Cerebellum (tissue), 4 donors: ENCODE measurements at places on chromosomes 7 and 10. TPM values are rescaled to one million over a fixed set of nuclear protein-coding genes. Genes with fewer than 3 reads are reported as not detected.

DNA sequence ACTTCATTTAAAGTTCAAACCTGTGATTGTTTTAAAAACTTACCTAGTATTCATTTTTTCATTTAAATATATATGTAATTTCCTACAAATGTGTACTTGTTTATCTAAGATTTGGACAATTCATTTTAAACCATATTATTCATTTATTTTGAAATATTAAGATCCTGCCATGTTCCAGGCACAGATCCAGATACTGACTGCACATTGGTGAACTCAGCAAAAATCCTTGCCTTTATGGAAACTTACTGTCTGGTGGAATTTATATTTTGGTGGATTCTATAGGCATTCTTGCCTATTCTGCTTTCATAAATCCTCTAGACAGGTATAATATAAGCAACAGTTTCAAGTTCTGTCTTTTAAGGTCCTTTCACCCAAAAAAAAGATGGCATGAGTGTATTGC is 48.3 kb upstream of the RPA3 start:
- no peak for DNase-seq

DNA sequence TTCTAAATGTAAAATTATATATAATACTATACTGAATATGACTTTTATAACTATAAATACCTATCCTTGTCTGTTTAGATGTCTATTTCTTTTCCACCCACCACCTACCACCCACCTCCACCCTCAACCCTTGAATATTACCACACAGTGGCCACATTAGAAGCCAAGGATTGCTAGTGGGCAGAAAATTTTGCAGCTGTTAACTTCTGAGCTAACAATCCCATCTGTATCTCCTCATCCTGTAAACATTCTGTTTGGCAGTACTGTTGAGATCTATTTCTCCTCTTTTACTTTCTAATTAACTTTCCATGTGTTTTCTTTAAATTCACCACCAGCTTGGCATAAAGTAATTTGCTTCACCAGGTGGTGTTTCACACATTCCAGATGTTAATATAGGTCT is 281.1 kb upstream of the BMPER start:
- no peak for DNase-seq

DNA sequence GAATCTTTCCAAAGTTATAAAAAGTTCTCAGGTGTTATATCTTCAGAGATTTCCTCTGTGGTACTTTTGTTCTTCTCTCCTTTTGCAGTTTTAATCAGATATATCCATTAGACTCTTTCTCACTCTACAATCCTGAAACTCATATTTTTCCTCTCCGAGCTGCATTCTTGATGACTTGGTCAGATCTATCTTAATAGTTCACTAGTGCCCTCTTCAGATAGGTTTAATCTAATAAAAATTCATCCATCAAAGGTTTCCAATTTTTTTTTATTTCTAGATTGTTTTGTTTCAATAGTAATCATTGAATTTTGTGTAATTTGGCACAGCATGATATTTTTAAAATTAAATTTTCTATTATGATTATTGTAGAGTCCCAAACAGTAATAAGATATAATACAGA is 21.8 kb upstream of the DGKB start:
- DNase-seq, result no peak

GRCh38 chr7:125871431-125871830 is 941.8 kb upstream of the POT1 start:
- no peak for DNase-seq

GRCh38 chr7:76428868-76429805 is 4.4 kb downstream of the ZP3 start:
- no peak for DNase-seq

TIAL1 gene
- 87.7 TPM for total RNA-seq

NKX2-3 gene
- not detected for total RNA-seq

FBXO24 gene
- total RNA-seq, result 0.45 TPM

TFPI2 gene
- total RNA-seq, result 1.4 TPM
